ENCODE measurements at places on chromosomes 7 and 10. TPM values are rescaled to one million over a fixed set of nuclear protein-coding genes. Genes with fewer than 3 reads are reported as not detected.

- H3K4me1 ChIP-seq, result no peaks in the 10 kb centered on the region
- no peaks in the 10 kb centered on the region for H3K27me3 ChIP-seq
- no peak for DNase-seq
- H3K36me3 ChIP-seq, result no peaks in the 10 kb centered on the region
- no peak overlapping the region for H3K27ac ChIP-seq
Observed at GRCh38 chr7:18952846-18953245, 164.6 kb downstream of the TWIST1 start.

DNA sequence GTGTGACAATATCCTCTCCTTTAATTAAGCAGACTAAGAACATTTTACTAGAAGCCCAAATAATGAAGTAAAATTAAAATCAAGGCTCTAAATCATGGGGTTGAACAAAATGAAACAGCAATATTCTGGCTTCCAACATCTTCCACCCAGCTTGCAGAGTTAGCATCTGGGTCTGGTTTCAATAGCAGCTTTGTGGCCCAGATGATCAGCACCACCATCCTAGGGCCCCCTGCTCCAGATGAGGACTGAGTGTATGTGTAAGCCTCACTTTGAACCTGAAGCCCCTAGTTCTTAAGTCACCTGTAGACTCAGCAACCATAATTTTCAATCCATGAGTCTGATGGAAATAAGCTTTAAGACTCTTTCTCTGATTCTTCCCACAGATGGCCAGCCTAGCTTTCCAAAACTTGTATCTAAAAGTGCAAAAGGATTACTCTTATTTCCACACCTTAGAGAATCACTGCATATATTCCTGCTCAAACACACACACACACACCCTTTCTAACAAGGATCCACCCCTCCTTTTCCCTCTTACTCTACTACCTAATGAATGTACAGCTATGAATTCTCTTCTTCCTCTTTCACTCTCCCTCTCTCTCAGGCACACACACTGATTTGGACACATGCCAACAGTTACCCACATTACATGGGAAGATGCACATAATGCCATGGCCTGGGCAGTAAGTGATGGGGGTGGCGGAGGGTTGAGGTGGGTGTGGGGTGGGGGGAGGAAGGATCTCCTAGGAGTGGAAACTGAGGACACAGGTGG lies 3.5 kb downstream of the DENND11 start:
- no peak overlapping the region for H3K4me3 ChIP-seq
- no peak for DNase-seq
- no peaks in the 10 kb centered on the region for H3K36me3 ChIP-seq

IL15RA gene
- total RNA-seq, result 11.1 TPM

TDRD1 gene
- 0.39 TPM for total RNA-seq

- no peaks in the 10 kb centered on the region for H3K27me3 ChIP-seq
- no peak overlapping the region for H3K4me3 ChIP-seq
- H3K4me1 ChIP-seq, result peaks cover 3% of the 10 kb centered on the region
Observed at GRCh38 chr7:152355474-152356057, 80.2 kb downstream of the KMT2C start.

GRCh38 chr7:7529328-7529727 lies 6.3 kb downstream of the COL28A1 start:
- no peaks in the 10 kb centered on the region for H3K36me3 ChIP-seq
- DNase-seq, result no peak
- H3K27ac ChIP-seq, result no peak overlapping the region
- H3K27me3 ChIP-seq, result no peaks in the 10 kb centered on the region

GRCh38 chr7:10718768-10719167 lies 254.9 kb upstream of the PHF14 start:
- no peaks in the 10 kb centered on the region for H3K4me1 ChIP-seq
- no peaks in the 10 kb centered on the region for H3K36me3 ChIP-seq
- no peaks in the 10 kb centered on the region for H3K27me3 ChIP-seq
- H3K4me3 ChIP-seq, result no peak overlapping the region

GRCh38 chr10:86041116-86041515 lies 325.5 kb downstream of the GRID1 start:
- no peak overlapping the region for H3K4me3 ChIP-seq
- no peaks in the 10 kb centered on the region for H3K27me3 ChIP-seq
- peaks cover 14% of the 10 kb centered on the region for H3K4me1 ChIP-seq
- no peak overlapping the region for H3K27ac ChIP-seq

MOGAT3 gene
- total RNA-seq, result not detected

All from CD4-positive, alpha-beta memory T cell (primary cell).